Vagina (tissue), 2 donors: ENCODE measurements at places on chromosomes 4 and X.

DNA sequence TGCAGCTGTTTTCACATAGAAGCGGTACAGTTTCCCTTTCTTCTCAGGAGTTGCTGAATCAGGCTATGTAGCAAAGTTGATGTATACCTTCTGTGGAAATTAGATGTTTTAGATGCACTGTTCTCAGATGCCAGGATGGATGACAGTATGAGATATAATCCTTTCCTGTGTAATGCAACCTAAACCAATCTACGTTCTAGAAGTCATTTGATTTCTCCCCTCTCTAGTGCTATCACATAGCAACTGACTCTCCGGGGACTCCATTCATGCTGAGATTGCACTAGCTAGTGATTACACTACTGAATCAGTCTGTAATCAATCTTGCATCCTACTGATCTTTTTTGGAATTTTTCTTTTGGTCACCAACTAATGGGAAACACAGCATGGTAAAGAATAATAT, 1881.7 kb downstream of the PCDH7 start:
- no peak for DNase-seq

DNA sequence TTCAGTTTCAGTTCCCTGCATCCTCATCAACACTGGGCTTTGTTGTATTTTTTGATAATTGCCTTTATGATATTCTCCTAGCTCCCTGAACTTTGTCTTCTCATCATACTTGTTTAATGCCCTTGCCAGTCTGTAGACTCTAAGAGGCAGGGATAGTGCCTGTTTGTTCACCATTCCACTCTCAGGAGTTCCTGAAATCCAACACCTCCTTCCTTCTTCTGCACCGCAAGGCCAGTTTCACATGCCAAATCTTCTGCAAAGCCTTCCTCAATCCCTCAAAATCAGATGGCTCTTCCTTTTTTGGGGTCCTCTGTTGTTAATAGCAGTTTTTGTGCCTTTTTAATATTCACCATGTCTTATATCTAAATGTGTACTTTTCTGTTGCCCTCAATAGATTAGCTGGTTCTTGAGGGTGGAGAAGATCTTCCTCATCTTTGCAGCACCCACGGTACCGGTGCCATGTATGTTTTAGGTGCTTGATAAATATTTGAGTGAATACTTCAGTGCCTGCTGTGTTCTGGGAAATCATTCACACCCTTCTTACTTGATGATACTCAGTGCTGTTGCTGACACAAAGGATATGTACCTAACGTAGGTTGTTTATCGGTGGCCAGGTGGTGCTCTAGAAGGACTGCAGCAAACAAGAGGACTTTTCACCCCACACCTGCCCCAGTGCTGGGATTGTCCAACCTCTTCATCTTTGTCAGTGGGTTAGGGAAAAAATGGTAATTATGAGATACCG, 85.3 kb upstream of the LIMCH1 start:
- no peak for DNase-seq

DNA sequence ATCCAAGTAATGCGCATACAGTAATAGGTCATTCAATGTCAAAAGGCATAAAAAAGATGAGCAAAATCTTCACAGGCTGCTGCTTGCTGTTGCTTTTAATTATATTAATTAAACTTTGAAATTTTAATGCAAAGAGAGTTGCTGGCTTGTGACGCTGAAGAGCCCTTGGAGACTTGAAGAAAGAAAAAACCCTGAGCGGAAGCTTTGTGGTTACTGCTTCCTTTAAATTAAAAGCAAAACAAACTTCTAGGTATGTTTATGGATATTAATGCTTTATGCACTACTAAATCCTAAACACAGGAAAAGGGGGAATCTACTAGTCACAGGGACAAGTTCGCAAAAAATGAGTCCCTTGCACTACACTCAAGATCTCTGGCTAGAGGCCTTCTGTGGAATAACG, 166.7 kb downstream of the ANTXR2 start:
- no peak for DNase-seq

DNA sequence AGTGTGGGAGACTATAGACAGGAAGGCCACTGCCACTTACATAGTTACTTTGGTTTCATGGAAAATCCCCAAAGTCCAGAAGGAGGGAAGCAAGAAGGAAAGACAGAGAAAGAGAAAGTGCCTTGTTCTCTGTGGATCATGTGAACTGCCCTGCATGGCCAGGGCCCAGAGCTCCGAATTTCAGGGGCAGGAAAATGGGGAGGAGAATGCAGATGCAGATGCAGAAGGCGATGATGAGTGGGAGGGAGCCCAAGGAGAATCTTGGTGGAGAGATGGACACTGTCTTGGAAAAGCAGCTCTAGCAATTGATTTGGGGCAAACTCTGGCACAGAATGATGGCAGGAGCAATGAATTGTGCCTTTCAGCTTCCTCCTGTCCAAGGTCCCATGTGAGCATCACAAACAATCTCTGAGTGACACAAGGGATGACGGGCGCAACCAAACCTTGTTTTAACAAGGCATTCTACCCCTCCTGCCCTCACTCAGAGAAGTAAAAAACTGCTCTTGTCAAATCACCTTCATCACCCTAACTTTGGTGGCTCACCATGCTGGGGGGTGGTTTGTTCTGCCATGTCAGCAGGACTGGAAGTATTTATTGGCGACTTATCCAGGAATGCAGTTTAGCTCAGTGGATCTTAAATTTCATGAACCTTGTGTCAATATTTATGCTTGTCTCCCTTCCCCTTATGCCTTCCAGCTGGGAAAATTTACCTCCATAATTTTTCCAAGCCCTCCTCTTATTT, 53.5 kb downstream of the TSC22D3 start:
- DNase-seq, result no peak

DNA sequence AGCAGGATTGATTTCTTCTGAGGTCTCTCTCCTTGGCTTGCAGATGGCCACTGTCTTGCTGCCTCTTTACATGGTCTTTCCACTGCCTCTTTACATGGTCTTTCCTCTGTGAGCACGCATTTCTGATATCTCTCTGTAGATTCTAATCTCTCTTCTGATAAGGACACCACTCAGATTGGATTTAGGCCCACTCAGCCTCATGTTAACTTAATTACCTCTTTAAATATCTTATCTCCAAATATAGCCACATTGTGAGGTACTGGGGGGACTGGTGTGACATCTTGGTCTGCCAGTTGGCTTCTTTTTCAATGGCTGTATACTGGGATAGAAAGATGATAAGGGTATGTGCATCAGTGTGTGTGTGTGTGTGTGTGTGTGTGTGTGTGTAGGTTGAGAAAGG, 153.7 kb downstream of the AWAT2 start:
- DNase-seq, result no peak

DNA sequence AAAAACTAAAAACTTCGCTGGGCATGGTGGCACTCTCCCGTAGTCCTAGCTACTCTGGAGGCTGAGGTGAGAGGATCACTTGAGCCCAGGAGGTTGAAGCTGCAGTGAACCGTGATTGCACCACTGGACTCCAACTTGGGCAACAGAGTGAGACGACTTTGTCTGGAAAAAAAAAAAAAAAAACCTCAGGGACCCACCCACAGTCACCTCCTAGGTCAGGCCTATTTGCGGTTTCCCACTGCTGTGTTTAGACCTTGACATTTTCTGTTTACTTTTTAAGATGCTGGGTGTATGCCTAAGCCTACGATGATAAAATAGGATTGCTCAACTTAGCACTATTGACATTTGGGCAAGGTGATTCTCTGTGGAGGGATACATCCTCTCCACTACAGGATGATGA, 197.4 kb upstream of the TBL1X start:
- DNase-seq, result no peak

GRCh38 chr4:41394481-41394894, 137.8 kb downstream of the UCHL1 start:
- no peak for DNase-seq

- no peak for DNase-seq
These were observed 72.5 kb downstream of the CNGA2 start for GRCh38 chrX:151806967-151807540.

DNA sequence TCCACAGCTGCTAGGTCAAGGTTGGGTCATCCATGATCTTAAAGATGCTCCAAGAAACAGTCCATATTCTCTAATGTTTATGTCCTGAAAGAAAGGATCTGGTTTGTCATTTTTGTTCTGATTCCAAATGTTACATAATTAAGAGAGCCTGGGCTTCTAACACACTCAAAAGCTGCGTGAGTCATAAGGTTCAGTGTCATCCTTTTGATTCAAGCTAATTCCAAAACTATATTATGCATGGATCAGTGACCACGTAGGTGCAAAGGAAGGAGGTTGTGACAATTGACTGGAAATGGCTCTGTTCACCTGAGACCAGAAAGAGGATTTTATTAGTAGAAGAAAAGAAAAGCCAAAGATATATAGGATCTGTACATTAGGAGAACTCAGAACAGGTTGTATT, 268.7 kb upstream of the GK2 start:
- DNase-seq, result no peak

DNA sequence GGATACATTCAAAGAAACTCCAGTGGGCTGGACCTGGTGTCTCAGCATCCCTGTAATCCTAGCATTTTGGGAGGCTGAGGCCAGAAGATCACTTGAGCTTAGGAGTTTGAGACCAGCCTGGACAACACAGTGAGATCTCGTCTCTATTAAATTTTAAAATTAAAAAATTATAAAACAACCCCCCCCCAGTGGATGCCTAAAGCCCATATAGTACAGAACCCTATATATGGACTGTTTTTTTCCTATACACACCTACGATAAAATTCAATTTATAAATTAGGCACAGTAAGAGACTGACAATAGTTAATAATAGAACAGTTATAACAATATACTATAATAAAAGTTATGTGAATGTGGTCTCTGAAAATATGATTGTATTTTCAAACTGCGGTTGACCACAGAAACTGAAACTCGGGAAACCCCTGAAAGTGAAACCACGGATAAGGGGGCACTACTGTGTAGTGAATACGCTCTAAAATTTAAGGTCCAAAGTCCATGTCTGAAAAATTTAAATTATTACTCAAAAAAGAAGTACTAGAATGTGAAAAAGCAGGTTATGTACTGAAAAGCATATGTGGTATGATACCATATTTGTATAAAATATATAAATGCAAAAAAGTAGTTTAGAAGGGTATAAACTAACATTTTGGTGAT, 2.0 kb downstream of the SMIM14 start:
- DNase-seq, result no peak

GRCh38 chr4:134879019-134879418, 677.4 kb upstream of the PABPC4L start:
- no peak for DNase-seq

- DNase-seq, result no peak
These were observed at the start of gene PDE5A for GRCh38 chr4:119628281-119629141. TSS of gene PDE5A (minus strand) at chr4:119628804. CDS start at chr4:119628671, 133 bp downstream.
